ENCODE measurements at places on chromosomes 6 and 20.

GRCh38 chr20:50526403-50526989 lies 16.3 kb downstream of the PTPN1 start:
- no peak for DNase-seq

- no peak for DNase-seq
Measured at GRCh38 chr6:157236040-157236725, 87.1 kb downstream of the TMEM242 start.

GRCh38 chr6:111646942-111647341 lies 41.3 kb upstream of the TRAF3IP2 start:
- DNase-seq: no peak

DNA sequence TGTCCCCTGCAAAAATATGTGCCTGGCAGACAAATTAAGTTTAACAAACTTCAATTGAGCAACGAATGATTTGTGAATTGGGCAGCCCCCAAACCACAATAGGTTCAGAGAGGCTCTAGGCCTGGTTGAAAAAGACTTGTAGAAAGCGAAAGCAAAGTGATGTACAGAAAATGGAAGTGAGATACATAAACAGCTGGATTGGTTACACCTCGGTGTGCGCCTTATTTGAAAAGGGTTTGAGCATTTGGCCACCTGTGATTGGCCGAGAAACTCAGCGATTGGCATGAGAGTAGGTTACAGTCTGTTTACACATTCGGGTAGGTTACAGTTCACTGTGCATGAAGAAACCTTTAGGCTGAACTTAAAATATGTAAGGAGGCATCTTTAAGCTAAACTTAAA lies 136.9 kb downstream of the CD83 start:
- DNase-seq: no peak

GRCh38 chr20:34798871-34799270 lies 26.6 kb downstream of the NCOA6 start:
- no peak for DNase-seq

GRCh38 chr20:35673884-35674283 lies 9.2 kb upstream of the CPNE1 start:
- DNase-seq: no peak

GRCh38 chr6:150539111-150539510 lies 60.6 kb upstream of the PLEKHG1 start:
- DNase-seq: no peak

GRCh38 chr6:152098683-152099082 lies 291.2 kb downstream of the ESR1 start:
- DNase-seq: no peak

DNA sequence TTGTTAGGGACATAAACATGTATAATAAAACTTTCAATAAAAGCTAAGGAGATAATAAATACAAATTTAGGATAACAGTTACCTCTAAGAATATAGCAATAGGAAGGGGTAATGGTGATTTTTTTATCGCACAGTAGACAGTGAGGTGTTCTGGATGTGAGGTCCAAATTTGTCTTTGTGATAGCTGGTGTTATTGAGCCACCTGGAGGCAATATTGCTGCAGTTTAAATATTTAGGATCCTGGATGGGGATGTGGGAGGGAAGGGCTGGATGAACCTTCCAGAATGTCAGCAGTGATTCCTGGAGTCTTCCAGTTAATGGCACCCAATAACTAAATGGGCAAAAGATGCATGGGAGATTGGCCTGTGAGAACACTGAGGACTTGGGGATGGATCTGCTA lies 13.9 kb downstream of the DEFB123 start:
- DNase-seq: no peak

DNA sequence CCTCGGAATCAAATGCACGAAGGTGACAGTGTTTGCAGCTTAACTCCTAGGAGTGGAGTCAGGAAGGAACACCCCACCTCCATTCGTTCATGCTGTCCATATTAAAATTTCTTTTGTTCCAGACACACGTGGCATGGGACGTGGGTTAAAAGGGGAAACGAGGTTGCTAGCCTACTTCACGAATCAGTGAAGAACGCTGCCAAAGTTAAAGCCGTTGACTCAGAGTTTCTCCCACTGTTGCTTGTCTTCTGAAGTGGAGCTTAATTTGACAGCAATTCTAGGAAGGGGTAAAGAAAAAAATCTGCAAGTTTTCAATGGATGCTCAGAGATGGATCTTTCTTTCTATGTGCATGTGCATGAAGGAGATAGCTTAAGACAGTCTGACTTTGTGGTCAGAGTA lies 499.1 kb downstream of the CD83 start:
- no peak for DNase-seq

GRCh38 chr6:142676027-142676443 lies 268.9 kb downstream of the HIVEP2 start:
- no peak for DNase-seq

DNA sequence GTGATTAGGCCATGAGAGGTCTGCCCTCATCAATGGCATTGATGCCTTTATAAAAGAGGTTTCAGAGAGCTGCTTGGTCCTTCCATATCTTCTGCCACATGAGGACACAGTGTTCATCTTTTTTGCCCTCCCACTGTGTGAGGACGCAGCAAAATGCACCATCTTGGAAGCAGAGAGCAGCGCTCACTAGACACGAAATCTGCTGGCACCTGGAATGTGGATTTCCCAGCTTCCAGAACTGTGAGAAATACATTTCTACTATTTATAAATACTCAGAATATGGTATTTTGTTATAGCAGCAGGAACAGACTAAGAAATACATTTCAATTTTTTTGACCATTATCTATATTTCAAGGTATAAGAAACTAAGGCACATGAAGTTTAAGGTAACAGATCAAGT lies 24.9 kb downstream of the SLC35F1 start:
- DNase-seq: no peak

- no peak for DNase-seq
Measured at GRCh38 chr20:63791497-63792156, 39.4 kb downstream of the ZBTB46 start.

DNA sequence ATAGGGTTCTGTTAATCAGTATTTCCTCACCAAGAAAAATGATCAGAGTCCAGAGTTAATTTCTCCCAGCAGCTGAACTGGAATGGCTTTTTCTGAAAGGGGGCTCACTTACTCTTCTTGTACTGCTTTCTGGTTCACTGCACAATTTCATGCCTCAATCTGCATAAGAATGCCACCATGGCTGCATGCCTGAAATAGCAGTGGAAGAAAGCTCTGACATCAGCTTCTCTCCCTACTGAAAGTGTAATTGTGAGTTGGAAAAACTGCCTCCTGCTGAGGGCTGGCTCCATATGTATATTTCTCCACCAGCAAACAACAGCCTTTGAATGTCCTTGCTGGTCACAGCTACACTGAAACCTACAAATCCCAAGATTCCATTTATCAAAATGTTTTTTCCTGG lies 1027.2 kb upstream of the GJE1 start:
- no peak for DNase-seq

DNA sequence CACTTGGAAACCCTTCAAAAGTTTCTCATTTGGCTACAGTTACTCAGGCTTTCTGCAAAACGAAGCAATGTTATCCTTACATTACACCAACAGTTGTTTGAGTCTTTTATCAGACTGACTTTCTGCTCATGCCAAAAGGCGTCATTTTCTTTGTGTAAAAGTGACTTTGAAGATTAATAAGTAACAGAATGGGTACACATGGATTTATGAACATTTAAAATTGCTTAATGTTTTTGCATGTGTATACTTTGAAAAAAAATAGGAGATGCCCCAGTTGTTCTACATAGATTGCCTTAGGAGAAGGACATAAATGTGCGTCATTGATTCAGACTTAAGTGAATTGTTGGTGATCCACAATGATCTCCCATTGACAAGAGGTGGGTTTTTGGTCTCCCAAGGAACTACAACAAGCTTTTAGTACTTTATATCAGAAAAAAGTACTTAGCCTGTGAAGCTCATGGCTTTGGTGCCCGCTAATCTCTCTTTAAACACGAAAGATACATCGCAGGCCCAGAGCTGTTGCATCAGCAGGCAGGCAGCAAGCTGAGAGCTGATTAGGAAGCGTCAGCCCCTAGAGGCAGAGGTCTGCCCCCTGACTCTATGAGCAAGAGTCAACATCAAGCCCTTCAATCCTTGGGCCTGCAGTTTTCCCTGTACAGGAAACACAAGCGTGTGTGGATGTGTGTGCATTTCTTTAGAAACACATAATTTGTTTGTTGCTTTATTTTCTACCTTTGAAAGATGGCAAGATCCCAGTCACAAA lies 45.9 kb downstream of the SLC22A3 start:
- DNase-seq: no peak

DNA sequence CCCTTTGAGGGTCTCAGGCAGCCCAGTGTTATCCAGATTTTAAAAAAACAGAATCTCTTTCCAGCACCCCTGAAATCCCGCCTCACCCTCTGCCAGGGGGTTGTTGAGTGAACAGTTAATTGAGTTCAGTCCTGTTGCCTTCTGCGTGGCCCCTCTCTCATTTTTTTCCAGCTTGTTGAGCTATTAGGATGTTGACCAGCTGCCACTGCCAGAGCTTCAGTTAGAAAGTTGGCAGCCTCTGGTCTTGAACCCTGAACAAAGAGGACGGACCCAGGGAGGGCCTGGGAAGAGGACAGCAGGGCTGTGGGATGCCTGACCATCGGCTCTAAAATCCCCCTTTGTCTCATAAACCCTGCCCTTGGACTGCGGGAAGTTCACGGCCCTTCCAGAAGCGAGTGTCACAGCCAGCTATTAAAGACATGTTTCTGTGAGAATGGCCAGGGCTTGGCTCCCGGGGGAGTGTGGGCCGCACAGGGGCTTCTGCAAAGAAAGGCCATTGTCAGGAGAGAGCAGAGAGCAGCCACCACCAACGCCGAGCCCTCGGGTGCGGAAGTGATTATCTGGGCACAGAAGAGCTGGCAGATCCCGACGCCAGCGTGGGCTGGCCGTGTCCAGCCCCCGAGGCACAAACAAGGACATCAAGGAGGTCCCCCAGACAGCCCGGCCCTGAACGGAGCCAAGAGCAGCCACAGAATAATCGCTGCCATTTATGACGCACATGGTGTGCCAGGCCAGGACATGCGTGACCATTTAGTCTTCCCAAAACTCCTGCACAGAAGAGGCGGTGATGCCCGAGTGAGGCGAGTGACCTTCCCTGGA lies 189.0 kb downstream of the ANKRD60 start:
- no peak for DNase-seq

DNA sequence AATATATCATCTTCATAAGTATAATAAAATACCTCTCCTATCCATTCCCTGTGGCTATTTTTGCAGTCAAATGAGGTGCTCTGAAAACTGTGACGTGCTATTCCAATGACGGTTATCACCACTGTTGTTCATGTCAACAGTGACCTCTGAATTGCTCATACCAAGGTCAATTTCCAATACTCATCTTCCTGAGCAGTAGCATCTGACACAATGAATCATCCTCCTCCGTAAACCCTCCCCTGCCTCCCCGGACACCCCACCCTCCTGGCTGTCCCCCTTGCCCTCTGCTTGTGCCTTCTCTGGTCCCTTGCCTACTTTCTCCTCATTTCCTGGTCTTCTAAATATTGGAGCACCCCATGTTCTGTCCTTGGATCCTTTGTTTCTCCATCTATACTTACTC lies 77.7 kb upstream of the SLC22A23 start:
- no peak for DNase-seq

DNA sequence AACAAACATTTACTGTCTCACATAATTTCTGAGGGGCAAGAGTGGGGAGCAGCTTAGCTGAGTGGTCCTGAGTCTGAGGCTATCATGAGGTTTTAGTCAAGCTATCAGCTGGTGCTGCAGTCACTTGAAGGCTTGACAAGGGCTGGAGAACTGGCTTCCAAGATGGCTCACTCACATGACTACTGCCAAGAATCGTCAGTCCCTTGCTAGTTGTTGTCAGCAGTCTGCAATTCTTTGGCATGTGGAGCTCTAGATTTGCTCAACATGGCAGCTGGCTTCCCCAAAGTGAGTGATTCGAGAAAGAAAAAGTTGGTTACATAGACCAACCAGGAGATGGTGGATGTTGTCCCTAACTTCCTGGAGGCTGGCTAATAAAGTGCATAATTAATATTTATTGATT lies 2.8 kb upstream of the LRRC1 start:
- no peak for DNase-seq

DNA sequence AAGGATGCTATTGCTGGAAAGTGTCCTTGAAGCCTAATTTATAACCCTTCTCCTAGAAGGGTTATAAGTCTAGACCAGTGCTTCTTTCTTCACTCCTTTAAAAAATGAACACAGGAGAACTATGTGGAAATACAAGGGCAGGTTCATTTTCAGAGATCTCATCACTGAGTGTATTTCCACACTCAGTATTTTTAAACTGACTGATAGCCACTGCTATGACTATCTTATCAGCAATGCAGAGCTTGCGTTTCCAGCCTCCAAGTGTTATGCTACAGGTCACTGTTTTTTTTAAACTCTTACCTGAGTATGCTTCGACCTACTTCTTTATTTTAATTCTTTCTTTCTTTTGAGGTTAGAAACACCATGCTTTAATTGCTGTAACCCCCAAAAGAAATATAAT lies 319.1 kb downstream of the ARHGAP18 start:
- DNase-seq: no peak

DNA sequence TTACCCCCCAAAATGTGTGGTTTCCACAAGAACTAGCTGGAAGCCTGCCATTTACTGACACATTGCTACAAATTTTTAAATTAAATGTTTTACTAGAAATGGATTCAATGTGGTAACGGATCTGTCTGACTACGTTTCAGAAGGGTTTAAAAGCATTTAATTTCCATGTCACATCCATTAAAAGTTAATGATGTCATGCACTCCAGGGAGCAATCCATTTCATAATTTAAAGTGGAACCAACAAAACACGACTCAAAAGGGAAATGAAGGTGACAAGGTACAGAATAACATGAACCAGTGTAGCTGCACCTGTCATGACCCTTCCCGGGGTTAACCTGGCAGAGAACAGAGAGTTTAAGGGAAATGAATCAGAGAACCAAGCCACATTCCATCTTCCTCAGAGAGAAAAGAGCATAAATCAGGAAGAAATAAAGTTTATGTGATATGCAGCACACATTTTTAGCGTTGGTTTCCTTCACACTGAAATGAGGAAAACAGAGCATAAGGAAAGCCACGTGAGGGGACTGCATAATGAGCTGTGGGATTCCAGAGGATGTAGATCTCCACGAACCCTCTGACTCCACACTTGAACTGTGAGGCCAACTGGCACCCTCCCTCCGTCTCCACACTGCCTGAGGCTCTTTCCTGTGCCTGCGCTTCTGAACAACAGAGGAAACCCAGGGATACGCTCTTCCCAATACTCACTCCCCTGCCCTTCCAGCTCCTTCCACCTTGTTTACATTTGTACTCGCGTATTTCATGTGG lies 170.3 kb upstream of the AHI1 start:
- DNase-seq: no peak

Data from activated CD8-positive, alpha-beta memory T cell treated with anti-CD3 and anti-CD28 coated beads for 1 hour (primary cell).